Suppressor macrophage treated with lipopolysaccharide for 1 hour (primary cell): ENCODE measurements at places on chromosomes 1 and 21.

- no peak for DNase-seq
These were observed 35.3 kb upstream of the NFIA start for GRCh38 chr1:61047061-61047460.

DNA sequence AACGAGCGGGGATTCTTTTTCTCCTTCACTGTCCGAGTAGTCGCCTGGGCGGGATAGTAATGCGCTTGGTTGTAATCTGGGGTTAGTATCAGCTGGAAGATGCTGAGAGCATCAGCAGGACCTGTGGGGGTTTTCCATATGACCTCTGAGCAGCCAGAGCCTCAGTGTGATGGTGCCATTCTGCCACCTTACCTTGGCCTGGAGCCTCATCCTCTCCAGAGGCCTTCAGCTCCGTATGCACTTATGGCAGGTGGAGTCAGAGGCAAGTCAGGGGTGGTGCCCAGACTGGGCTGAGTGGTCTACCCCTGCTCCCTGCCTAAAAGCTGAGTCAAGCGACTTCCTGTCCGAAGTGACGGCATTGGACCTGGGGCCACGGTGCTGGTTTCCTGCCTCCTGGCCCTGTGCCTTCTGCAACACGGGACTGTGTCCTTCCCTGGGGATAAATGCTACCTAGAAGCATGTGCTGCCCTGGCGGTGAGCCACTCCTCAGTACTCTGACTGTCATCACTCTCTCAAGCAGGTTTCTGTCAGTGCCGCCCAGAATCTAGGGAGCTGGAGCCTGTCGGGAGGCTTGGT, 24.7 kb downstream of the TENT5C start:
- DNase-seq: no peak

DNA sequence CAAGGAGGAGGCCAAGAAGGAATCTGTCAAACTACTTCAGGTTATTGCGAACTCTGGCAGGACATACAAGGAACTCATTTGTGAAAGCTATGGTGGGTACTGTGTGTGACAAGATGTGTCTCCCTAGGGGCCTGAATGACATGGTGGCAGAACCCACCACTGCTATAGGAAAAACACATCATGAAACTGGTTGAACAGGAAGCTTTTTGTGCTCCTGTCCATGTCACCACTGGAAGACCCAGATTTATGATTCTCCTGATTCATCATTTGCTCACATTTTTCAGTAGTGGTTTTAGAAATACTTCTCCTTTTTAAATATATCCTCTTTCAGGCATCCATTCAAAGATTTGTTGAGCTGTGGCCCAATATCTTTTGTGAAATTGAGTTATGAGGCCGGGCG, 23.6 kb downstream of the ARMH1 start:
- DNase-seq: peak; percentile 49

GRCh38 chr1:112319371-112320040, 76.5 kb upstream of the CTTNBP2NL start:
- DNase-seq: no peak

DNA sequence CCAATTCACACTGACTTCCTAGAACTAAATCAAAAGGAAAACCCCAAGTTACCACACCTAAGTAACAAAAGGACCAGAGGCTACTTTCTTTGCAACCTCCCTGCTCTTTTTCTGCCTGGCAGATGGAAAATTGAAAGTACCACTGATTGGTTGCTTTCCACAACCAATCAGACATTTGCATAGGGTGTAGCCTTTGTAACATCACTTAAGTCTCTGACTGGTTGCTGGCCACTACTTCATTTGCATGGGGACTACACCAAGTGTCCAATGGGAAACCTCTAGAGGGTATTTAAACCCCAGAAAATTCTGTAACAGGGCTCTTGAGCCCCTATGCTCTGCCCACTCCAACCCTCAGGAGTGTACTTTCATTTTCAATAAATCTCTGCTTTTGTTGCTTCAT, 365.0 kb downstream of the LTN1 start:
- DNase-seq: no peak

DNA sequence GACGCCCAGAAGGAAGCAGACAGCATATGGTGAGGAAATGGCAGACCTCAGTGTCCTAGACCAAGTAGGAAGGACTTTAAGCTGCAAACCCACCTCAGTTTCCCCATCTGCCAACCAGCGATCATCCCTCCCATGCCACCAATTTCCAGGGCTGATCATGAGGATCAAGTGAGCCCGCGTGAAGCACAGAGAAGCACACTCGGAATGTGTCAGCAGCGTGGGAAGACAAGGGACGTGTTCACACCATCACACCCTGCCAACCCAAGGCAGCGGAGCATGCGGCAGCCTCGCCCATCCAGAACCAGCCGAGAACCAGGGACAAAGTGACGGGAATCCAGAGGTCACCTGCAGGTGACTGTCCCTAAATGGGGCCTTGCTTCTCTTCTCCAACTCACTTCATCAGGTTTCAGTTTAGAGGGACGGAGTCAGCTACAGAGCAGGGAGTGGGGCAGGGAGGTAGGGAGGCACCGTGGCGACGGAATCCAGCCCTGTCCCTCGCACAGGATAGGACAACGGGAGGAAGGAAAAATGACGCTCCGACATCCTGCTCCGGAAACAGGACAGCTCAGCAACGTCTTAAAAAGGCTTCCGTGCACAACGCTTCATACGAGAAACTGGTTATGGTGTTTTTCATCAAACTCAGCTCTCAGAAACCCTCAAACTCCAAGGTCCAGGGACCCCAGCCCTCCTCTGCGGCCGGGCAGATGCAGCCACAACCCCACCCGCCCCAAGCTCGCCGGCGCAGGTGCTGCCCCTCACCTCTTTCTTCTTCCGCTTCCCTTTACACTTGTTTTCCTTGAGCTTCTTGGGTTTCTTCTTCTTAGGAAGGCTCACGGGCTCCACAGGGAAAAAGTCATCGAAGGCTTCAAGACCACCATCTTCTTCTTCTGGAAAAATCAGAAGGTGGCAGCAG, 12.5 kb downstream of the CHD5 start:
- no peak for DNase-seq

DNA sequence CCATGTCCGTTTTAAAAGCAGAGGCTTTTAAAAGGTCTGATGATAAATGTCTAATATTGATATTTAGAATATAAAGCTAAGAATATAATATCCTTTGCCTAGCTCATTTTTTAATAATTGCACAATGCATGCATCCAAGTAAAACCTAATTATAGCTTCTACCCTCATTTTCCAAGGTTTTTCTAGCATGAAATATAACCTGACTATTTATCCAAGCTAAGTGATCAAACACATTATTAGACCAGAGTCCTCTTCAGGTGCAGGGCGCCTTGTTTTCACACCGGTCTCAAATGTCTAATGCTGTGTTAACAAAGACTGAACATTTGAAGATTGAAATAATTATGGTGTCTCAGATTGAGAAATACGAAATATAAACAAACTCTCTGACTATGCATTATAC, 648.9 kb upstream of the CXADR start:
- no peak for DNase-seq

- DNase-seq: no peak
These were observed 21.3 kb downstream of the A3GALT2 start for GRCh38 chr1:33299461-33300155.

- DNase-seq: no peak
These were observed 31.8 kb downstream of the DHRS3 start for GRCh38 chr1:12585951-12586942.

DNA sequence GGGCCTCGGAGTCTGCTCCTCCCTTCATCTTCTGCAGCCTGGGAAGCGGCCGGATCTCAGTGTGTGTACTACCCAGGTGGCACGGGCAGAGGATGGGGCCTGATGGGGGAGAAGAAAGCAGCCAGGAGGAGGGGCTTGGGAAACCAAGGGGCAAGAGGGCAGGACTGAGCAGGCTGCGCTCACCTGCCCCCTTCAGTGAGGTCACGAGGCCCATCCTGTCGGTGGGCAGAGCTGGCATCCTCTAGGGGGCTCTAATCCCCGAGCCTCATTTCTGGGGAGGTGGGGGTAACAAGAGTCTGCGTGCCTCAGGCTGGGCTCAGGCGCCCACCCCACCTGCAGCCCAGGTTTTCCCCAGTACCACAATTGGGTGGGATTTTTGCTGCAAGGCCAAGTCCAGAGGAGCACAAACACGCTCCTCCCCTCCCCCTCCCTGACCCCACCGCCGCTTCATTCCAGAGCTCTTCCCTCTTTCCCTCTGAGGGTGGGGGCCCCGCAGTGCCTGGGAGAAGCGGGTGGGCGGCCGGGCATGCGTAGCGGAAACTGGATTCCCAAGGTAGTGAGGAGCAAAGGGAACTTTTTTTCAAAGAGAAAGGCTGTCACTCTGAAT, 1.8 kb upstream of the WNT3A start:
- no peak for DNase-seq

- DNase-seq: no peak
These were observed 117.2 kb downstream of the PLPPR5 start for GRCh38 chr1:98887507-98887906.

DNA sequence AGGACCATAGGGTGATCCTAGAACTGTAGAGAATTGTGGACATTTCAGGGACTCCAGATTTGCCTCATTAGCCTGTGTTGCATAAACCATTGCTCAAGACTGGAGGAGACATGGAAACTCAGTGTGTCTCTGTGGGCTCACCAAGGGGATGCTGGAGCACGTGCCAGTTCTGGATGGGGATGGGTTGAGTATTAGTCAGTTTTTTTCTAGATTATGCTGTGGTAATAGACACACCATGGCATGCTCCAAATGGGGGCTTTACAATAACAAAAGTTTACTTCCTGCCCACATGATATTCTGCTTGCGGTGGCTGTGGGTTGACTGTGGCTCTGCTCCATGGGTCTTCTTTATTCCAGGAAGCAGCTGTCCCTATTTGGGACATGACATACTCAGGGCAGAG, 125.4 kb downstream of the FOXD2 start:
- DNase-seq: peak; percentile 45

- no peak for DNase-seq
These were observed 28.3 kb downstream of the TTC3 start for GRCh38 chr21:37101384-37101783.

- no peak for DNase-seq
These were observed 18.1 kb downstream of the DCAF8 start for GRCh38 chr1:160244209-160244608.

DNA sequence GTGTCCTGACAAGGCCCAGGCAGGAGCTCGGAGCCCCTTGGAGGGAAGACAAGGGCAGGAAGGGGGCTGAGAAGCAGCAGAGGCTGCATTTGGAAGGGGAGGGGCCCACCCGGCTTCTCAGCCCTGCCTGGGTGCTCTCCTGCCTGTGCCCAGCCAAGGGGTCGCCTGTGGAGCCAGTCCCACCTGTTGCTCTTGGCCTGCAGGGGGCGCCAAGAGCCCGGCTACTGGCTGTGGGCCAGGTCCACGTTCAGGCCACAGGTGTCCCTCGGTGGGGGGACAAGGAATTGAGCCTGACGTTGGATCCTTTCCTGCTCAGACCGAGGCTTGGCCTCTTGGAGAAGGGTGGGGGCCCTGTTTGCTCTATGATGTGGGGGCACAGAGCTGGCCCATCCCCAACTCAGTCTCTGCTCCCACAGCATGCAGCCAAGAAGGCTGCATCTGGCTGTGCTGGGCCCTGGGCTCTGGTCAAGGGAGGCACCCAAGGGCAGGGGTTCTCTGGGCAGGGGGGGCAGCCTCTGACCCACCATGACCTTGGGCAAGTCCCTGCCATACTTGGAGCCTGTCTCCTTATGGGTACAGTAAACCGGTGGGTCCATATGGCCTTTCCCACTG, 10.9 kb downstream of the WNT4 start:
- DNase-seq: peak; percentile 55

- DNase-seq: no peak
These were observed 139.9 kb downstream of the SETD4 start for GRCh38 chr21:35920436-35920835.

- no peak for DNase-seq
These were observed 1.8 kb upstream of the TMEM52 start for GRCh38 chr1:1920608-1921458.

- no peak for DNase-seq
These were observed 43.2 kb downstream of the HIVEP3 start for GRCh38 chr1:41875487-41875886.

- no peak for DNase-seq
These were observed 205.0 kb downstream of the KCTD3 start for GRCh38 chr1:215772151-215772550.

DNA sequence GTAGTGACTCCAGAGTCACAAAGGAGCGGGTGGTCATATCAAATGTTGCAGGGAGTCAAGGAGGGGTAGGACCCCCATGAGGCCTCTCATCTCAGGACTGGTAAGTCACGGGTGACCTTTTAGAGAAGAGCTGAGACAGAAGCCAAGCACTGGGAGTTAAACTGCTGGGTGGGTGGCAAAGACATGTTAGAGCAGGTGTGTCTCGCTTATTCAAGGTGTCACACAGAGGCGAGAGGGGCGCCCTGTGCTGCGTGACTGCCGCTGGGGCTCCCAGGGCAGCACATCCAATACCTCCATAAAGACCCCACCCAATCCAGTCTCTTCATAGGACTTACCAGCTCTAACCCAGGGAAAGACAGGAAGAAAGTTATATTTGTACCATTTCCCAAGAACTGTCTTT, 15.2 kb downstream of the CASQ2 start:
- no peak for DNase-seq

DNA sequence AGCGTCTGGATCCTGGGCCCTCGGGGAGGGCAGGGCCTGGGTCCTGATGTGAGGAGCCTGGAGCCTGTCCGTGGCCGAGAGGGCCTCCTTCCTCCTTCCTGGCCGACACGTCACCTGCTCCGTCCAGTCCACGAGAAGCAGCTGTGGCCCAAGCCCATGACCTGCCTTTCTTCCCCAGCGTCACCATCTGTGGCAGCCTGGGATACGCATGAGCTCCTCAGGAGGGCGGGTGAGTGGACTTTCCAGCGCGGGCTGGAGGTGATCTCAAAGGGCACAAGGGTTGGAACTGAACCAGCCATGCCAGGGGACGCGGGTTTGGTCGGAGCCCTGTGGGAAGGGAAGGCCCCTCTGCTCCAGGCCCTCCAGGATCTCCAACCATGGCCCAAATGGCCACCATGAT, 90.4 kb downstream of the DHRS3 start:
- no peak for DNase-seq

DNA sequence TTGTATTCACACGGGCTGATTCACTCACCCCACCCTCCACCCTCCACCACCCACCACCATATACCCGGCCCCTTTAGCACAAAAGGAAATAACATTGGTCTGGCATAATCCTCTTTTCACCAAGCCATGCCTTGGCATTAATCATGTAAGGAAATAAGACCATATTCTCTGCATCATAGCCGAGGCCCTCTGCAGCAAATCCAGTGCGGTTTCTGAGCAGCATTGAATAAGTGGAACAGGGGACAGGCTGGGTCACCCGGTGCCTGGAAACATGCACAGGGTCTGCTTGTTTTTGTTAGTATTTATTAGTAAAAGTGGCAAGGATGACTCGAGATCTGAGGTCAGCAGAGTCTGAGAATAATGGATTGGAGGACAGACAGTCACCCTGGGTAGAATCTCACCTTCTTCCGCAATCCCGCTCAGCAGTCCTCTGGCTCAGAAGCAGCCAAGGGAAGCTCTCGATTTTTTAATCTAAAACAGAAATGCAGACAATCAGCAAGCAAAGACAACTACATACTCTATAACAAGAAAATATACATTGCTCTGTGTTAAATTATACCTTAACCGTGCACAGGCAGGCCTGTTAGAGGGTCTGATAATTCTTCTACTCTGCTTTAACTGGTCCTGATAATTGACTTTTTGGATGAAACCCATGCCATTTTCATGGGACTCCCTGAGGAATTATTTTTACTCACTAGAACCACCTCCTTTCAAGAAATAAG, 52.4 kb upstream of the CDC42BPA start:
- no peak for DNase-seq

GRCh38 chr1:85091671-85092280, 43.5 kb upstream of the MCOLN3 start:
- peak; percentile 19 for DNase-seq

GRCh38 chr21:44875316-44875700, 1.8 kb upstream of the PTTG1IP start:
- DNase-seq: peak; percentile 78
